Lung microvascular endothelial cell (primary cell): ENCODE measurements at places on chromosomes 6 and 20. TPM values are rescaled to one million over a fixed set of nuclear protein-coding genes. Genes with fewer than 3 reads are reported as not detected.

DNA sequence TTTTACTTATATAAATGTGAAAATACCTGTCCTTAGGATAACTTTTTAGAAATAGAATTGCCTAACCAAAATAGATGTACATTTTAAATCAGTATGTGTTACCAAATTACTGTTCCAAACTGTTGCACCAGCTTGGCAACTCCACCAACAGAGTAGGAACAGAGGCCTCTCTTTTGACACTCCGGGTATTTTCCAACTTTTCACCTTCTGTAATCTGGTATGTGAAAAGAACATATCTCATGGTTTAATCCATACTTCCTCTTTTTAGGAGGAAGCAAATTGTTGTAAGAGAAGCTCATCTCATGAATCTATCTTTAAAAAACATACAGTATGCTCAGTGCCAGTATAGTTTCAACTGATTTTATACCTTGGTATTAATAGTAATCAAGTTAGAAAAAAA lies 24.9 kb downstream of the RNF144B start:
- no peak for DNase-seq

- peak; percentile 62 for DNase-seq
Observed at GRCh38 chr20:50569864-50570836, 60.0 kb downstream of the PTPN1 start.

DNA sequence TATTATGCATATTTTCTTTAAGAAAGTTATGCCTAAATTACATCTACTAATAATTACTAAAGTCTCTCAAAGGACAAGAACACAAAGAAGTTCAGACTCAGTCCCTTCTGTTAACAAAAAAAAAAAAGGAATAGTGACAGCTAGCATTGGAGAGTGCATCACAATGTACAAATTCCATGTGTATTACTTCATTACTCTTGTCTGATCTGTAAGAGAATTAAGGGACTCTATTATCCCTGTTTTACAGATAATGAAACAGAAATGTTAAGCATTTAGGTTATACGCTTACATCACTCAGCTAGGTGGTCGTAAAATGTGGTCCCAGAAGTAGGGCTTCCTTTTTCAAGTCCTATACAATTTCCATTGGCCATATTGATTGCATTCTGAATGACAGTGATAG lies 17.2 kb upstream of the VNN1 start:
- no peak for DNase-seq

DNA sequence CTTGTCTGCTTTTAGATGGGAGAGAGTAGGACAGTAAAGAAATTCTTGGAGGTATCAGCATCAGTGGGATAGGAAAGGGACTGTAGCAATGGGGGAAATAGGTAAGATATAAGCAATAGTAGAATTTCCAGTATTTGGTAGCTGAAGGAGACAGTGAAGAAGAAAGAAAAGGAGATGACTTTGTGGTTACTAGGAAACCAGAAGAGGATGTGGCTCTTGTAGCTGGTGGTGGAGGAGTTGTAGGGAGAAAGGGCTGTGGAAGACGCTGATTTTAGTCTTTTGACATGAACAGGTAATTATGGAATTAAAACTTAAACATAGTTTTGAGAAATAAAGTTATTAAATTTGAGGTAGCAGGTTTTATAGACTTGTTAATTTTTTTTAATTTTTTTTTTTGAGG lies 26.1 kb downstream of the SH3BGRL2 start:
- no peak for DNase-seq

RAB32 gene
- total RNA-seq = 74.3 and 76.0 TPM in 2 replicates
